ENCODE measurements at places on chromosomes 3 and 15.

GRCh38 chr3:61354604-61355003 lies 103.4 kb upstream of the FHIT start:
- DNase-seq: no peak

DNA sequence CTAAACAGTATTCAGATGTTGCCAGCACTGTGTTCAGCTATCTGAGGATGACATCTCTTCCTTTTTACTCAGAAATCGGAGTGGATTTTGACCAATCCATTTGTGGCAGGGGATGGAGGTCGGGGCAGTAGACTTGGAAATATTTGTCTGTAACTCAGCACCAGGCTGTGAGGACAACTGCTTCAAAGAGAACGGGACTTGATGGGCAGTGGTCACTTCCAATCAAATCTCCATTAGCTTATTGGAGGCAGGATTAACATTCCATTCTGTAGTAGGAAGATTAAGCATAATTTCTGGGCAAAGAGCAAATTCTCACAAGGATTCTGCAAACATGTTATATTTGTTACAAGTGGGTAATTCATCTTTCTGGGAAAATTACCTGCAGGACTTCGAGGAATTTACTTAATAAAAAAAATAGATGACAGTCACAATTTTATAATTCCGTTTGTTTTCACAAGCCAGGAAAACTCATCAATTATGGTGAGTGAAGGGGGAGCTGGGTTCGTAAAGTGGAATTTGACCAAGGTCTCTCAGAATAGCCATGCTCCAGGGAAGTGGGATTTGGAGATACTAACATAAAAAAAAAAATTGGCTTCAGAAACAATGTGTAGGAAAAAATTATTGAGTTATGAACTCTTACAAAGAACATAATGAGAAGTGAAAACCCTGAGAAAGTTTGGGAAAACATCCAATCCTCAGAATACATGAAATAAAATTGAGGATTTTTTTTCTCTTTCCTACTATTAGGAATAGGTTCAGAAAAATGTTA lies 18.1 kb downstream of the CRABP1 start:
- no peak for DNase-seq

- DNase-seq: no peak
These were observed 159.9 kb downstream of the KLF13 start for GRCh38 chr15:31486506-31486905.

DNA sequence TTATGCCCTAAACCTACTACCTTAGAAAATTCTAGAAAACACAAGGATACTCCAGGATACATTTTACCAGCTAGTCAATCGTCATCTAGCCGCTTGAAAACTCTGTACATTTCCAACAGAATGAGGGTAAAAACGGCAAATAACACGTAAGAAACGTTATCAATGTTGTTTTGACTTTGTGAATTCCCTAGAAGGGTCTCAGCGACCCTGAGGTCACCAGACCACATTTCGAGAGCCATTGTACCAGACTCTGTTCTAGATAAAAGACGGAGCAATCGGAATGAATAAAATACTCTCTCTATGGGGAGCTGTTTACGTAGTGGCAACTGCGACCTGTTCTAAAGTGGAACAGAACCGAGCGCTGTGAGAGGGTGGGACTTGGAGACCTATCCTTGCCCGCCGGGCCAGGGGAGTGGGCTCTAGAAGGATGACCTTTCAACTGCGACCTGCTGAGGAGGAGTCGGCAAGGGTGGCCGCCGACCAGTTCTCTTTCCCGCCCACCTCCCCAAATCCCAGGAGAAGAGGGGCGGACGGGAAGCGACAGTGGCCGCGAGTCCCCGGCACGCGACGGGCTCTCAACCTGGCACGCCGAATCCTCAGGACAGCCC lies 778 bp upstream of the AP4E1 start:
- DNase-seq: peak; percentile 33

DNA sequence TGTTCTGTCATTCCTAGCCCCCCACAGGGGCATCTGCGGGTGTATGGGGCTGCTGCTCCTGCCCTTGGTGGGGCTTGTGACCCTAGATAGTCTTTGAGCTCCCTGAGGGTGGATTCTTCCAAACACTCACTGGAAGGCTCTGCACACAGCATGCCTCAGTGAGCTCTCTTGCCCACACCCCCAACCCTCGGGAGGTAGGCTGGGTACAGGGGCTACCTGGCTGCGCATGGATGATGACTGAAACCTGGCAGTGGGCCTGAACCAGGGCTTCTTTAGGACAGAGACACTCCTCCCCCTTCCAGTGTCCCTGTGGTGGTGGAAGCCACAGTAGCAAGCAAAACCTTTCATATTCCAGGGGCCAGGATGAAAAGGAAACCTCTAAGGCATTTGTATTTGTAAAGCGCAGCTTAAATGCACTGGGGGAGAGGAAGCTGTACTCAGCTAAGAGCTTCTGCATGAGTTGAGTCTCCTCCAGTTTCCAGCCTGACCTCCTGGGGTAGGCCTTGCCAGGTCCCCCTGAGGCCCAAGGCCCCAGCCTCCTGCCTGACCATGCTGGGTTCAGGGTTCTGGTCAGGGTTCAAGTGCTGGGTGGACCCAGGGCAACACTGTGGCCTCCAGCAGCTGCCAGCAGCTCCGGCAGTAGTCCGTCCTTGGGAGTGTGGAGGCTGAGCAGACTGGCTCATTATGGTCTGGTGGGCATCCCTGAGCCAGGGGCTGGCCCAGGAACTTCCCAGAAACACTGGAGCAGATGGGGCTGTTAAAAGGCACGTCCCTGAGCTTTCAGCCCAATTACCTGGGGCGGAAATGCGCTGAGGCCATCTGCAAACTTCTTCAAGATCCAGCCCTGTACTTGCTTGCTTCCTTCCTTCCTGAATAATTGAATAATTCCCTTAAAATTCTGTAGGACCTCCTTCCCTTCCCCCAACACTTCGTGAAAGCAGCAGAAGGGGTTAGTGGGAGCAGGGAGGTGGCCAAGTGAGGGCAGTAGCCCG lies 89.7 kb downstream of the HMG20A start:
- no peak for DNase-seq

DNA sequence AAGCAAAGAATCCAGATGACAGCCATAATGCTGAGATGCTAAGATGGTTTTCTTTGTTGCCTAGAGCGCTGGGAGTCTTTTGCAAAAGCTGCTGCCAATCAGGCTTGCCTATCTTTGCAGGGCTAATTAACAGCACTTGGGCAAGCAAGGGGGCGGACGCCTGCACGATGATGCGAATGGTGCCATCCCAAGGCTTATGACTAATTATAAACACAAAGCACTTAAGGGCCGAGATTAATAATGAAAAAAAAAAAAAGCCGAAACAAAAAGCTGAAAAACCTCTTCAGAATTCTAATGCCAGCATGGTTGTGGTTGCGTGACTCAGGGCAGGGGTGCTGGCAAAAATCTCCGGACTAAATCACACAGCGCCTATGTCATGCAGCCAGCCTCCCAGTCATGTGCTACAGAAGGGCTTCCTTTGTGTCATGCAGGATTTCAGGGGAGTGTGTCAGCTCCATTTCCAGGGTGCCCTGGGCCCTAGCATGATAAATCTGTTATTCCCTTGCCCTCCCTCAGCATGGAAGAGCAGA lies 185.0 kb upstream of the ANKRD28 start:
- DNase-seq: no peak

DNA sequence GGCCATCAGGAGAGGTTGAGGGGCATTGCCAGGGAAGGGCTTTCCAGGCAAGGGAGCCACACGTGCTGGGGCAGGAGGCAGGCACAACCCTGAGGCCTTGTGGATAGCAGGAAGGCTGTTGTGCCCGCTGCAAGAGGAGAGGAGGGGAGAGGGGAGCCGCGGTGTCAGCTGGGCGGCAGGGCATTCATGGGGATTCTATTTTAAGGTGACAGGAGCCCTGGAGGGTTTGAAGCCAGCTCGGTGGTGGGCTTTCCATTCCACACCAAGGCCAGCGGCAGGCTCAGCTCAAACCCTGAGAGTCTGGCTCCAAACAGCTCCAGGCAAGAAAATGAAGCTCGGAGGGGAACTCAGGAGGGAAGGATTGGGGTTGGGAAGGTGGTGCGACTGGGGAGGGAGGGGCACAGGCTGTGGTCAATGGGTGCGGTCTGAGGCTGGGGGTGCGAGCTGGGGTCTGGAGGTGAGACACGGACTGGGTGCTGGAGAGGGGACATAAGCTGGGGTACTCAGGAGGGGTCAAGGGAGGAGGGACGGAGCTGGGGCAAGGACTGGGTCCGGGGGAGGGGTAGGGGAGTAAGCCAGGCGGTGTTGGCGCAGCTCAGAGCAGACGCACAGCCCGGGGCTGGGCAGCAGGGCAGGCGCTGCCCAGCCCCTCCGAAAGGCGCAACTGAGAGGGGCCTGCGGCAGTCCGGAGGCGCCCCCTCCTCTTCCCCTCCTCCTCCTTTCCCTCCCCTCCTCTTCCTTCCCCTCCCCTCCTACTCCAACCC lies 43.4 kb downstream of the TPRA1 start:
- no peak for DNase-seq

GRCh38 chr3:54705730-54706129 lies 222.1 kb downstream of the LRTM1 start:
- no peak for DNase-seq

GRCh38 chr3:64234571-64234970 lies 9.3 kb upstream of the PRICKLE2 start:
- DNase-seq: no peak

DNA sequence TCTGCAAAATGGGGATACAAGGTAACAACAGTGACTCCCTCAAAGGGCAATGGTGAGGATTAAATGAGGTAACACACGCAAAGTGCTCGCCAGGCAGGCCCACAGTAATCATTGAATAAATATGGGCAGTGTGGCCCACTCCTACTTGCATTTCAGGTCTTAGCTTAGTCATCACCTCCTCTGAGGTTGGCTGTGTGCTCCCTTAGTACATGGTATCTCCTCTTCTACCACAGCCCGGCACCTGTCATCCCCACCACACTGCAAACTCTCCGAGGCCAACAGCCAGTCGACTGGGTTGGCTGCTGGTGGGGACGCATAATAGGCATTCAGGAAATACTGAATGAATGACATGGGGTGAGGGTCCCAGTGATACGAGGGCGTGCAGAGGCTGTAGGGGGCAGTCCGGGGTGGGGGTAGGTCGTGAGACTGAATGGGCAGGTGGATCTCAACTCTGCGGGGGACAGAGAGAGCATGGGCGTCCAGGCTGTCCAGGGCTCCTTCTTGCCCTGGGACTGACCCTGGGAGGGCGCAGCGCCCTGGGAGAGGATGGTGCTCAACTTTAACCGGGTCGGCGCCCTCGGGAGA lies 375 bp upstream of the MYZAP start:
- DNase-seq: no peak

DNA sequence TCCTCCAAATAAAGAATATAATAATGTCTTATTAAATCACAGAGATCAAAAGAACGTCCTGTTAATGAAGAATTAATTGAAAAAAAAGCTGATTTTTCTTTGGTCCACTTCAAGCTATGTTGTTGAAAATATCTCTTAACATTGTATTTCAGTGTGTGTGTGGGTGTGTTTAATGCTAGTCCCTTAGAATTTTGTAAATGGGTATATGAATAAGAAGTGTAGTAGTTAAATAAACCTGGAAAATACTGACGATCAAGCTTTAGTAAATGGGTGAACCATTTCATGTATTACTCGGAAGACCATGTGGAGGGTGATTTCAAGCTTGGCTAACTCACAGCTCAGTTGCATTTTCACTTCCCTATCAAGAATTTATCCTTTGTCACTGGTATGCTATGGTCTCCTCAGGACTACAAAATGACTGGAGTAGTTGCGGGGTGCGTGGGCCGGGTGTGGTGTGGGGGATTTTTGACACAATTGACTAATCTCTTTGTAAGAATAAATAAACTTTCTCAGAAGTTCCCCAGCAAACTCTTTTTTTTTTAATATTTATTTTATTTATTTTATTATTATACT lies 586.4 kb downstream of the GRM7 start:
- DNase-seq: no peak

DNA sequence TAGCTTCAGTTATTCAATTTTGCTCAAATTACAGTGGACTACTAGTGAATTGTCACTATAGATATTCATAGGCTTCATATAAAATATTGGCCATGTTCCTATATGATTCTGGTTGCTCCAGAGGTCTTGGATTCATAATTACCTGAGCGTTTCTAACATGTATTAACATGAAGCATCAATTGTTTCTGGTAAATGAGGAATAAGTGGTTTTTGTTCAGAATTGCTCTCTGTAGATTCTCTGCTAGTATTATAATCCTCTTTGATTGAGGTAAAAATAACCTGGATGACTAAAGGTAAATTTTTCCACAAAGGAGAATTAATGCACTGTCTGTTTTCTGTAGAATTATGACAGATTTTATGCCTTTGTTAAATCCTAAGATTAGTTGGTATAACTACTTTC lies 258.1 kb upstream of the CNTN6 start:
- no peak for DNase-seq

- no peak for DNase-seq
These were observed 199.3 kb upstream of the BCL6 start for GRCh38 chr3:187944390-187945179.

GRCh38 chr15:100016632-100017031 lies 283.4 kb upstream of the LYSMD4 start:
- no peak for DNase-seq

- DNase-seq: no peak
These were observed 39.0 kb downstream of the FAM3D start for GRCh38 chr3:58627570-58627885.

DNA sequence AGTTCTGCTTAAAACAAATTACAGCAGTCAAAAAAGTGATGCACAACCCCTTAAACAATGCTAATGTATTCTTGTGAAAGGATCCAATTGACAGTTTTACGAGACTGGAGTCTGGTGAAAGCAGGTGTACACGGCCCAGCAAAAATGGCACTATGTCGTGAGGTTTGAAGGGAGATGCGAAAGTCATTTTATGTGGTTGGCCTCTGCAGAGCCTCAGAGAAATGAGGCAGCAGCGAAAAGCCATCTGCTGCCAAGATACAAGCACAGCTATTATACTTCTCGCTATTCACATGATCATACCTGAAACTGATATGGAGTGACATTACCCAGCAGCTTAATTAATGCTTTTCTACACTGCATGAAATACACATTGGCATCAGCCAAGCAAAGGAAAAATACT lies 36.4 kb downstream of the MECOM start:
- DNase-seq: no peak
